Upper lobe of right lung (tissue), 1 donor: ENCODE measurements at places on chromosomes 3 and 15. TPM values are rescaled to one million over a fixed set of nuclear protein-coding genes. Genes with fewer than 3 reads are reported as not detected.

RNU5B-1 gene
- 21.6 TPM for total RNA-seq

- no peak for DNase-seq
Observed at GRCh38 chr15:81338170-81339007, 14.4 kb upstream of the STARD5 start.

DNA sequence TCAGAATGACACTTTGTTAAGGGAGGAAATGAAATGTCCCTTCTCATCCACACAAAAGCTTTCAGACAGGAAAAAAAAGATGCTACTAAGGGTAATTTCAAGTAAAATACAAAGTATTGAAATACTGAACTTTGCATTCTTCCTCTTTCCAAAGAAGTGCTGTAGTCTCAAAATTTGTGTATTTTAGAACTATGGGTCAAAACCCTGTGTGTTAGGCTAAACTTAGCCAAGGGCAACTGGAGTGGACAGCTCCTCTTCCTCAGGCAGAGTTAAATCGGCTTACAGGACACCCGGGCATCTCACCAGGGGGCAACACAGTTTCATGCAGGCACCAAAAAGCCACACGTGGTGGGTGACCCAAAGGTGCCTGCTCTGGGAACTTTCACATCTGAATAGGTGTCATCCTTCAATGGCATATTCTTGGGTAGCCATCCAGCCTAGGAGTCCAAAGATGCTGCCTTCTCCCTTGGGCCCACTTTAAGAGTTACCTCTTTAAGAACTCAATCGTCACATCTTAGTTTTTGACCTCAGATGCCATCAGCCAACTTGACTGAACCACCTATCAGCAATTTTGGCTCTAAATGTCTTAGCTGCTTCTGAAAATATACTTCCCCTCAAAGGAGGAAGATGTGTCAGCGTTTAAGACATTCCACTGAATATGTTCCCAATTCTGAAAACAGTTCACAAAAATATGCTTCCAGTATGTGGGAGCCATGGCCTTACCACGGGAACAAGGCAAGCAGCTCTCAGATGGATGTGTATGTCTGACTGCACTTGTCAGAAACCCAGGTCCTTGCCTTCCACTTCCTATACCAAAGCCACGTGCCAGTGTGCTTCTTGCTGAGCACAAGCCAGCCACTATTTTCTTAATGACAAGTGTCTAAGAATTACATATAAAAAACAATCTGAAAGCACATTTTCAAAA, 32.2 kb upstream of the MUC13 start:
- no peak for DNase-seq

- no peak for DNase-seq
Observed at GRCh38 chr3:123084738-123085237, 18.0 kb downstream of the PDIA5 start.

DNA sequence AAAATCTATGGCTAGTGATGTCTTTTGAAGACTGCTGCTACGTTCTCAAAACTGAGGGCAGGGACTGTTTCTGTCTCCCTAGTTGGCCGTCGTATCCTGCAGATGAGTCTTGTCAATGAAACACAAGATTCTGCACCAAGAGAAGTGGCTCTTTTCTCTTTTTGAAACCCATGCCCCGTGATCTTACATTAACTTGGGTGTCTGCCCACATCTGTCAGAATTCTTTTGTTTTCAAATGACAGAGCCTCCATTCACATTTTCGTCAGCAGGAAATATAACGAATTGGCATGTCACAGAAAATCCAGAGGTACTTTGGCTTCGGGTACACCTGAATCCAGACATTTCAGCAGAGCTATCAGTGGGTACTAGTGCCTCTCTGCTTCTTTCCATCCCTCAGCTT, 331.3 kb upstream of the PROK2 start:
- no peak for DNase-seq

DNA sequence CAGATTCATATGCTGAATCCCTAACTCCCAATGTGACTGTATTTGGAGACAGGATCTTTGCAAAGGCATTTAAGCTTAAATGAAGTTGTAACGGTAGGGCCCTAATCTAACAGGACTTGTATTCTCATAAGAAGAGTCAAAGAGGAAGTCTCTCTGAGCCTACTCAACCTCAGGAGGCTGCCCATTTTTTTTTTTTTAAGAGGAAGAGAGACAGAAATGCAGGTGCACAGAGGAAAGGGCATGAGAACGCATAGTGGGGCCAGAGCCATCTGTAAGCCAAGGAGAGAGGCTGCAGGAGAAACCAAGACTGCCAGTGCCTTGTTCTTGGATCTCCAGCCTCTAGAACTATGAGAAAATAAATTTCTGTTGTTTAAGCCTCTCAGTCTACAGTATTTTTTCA, 28.4 kb downstream of the ZNF860 start:
- no peak for DNase-seq

DNA sequence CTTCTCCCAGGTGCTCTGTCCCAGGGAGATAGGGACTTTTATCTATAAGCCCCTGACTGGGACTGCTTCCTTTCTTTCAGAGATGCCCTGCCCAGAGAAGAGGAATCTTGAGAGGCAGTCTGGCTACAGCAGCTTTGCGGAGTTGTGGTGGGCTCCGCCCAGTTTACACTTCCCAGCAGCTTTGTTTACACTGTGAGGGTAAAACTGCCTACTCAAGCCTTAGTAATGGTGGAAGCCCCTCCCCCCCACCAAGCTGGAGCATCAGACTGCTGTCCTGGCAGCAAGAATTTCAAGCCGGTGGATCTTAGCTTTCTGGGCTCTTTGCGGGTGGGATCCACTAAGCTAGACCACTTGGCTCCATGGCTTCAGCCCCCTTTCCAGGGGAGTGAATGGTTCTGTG, 253.8 kb upstream of the ARL6 start:
- no peak for DNase-seq

DNA sequence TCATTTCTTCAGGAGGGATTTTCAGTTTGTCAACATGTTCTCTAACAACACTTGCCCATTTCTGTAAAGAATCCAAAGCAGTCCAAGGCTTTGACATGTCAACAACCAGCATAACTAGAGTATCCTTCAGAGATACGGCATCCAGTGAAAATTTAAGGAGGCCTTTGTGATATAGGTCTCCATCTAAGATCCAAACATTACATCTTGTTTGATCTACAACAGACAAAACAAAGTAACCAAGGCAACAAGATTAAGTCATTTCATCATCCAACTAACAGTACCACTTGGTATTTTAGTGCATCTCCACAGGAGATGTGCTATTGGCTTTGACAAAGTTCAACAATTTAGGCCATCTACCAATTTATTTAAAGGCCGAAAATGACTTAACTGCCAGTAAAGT, 25.8 kb downstream of the DYNC1LI1 start:
- DNase-seq, result no peak
